Cardiac septum (tissue), 1 donor: ENCODE measurements at places on chromosomes 11 and 22.

DNA sequence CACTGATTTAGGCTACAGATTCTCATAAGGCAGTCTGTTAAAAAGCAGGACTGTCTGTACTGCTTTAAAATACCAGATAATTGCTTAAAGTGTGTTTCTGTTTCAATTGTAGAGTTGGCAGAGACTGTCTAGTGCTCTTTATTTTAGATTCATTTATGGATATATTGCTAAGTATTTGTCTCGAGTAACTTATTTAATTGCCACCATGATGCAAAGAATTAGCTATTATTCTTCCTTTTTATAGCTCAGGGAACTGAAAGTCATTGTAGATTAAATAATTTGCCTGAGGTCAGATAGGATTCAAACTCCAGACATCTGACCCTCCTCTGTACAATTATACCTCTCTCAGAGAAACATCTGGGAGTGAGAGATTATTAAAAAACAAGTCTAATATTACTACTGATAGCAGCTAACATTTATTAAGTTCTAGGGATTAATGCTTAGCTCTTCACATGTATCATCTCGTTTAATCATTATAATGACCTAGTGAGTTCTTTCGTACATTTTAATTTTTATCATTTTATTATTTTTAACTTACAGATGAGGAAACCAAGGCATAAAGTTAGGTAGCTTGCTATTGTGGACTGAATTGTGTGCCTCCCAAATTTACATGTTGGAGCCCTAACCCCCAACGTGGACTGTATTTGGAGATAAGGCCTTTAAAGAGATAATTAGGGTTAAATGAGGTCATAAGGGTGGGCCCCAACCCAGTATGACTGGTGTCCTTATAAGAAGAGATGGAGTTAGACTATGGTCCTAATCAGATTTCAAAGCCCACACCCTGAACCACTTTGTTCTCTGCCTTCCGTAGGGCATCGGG is 19.7 kb upstream of the RAG2 start:
- no peak for DNase-seq

- DNase-seq = no peak
These were observed 166.2 kb downstream of the OPCML start for GRCh38 chr11:133366147-133366546.

GRCh38 chr11:62104816-62105653 is 18.8 kb upstream of the INCENP start:
- no peak for DNase-seq

DNA sequence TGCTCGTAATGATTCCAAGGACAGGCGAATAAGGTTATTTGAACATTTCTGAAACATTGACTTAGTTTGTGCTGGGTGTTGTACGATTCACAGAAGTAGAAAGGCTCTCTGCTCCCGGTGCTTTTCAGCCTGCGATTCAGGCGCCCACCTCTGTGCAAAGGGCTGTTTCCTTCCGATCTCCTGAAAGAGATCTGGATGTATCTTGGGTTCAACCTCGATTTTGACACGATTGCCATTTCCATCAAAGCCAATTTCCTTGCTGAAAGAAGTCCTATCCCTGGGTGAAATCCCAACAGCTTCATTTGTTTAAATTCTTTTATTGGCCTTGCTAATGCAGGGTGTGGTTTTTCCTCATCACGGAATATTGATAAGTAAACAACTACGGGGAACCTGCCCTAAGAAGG is 1.1 kb upstream of the ZC3H12C start:
- DNase-seq = no peak

DNA sequence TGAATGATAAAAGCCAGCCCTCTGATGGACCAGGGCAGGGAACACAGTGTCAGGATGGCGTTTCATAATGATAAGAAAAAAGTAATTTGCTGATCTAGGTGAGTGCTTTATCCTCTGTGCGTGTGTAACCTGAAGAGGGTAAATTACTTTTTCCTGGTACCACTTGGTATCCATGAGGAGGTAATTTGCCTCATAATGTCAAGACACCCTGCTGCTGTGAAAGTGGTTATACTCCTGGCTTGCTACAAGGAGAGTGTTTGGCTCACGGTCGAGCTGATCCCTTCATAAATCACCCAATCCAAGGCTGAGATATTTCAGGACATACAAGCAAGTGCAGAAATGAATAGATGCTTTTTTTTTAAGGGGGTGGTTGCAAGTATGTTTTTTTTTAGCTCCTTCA is 207.2 kb upstream of the PGR start:
- no peak for DNase-seq

DNA sequence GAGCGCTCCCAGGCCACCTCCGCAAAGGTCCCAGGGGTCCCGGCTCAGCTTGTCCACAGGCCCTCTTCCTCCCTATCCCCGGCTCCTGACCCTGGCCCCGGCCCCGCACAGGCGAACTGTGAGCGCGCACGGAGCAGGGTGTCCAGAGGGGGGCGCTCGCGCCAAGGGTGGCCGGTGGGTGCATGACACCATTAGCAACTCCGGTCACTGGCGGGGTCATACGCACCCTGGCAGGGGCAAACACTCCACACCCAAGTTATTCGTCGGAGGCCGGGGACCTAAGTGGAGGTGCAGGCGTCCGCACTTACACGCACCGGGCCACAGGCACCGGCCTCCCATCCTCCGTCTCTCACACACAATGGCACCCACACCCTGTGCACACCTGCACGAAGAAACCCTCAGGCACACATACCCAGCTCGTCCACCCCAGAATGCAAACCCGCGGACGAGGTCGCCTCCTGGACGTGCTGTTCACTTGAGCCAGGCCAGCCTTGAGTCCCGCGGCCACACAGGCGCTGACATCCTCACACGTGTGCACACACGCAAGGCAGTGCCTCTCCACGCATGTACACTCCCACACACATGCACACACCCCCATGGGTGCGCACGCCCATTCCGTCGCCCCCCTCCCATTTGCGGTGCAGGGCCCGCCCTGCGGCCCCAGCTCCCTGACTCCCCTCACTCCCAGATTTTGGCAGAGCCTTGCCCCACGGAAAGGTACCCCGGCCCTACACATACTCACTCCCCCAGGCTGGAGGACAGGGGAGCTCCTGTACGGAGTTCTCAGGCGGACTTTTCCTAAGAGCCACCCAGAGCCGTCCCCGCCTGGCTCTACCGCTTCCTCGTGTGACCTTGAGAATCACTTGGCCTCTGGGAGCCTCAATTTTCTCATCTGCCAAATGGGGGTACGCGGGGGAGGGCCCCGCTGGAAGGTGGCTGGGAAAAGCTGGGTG is at the start of gene RASGRP2:
TSS of gene RASGRP2 (minus strand) at position 552 of the 953 bp plus-strand sequence. CDS start 1,276 bp downstream, outside the sequence.
- DNase-seq = peak; percentile 97

DNA sequence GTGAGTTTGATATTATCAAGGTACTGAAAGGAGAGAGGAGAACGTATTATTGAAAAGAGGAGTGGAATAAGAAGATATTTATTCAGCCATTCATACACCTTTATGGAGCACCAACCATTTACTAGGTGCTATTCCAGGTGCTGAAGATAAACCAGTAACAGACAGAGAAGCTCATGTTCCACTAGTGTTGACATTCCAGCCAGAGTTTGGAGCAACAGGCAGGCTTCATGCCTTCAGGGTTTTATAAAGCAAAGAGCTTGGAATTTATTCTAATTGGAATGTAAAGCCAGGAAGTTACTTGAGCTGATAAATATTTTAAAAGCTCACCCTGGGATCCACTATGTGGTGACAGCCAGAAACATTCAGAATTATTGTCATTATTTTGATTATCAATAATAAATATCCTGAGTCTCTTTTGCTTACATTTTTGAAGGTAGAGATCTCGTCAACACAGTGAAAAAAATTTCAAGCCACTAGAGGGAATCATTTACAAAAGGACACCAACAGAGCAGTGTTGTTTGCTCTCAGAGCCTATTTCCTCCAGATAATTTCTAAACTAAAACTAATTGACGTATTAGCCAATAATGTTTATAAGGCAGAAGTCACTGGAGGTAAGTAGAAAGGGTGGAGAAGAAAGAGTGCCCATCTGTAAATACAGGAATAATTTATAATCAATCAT is 172.0 kb downstream of the KCNA4 start:
- DNase-seq = no peak

GRCh38 chr11:36492724-36493304 is 17.3 kb downstream of the TRAF6 start:
- no peak for DNase-seq

GRCh38 chr22:44249376-44250147 is 63.2 kb downstream of the SHISAL1 start:
- no peak for DNase-seq

DNA sequence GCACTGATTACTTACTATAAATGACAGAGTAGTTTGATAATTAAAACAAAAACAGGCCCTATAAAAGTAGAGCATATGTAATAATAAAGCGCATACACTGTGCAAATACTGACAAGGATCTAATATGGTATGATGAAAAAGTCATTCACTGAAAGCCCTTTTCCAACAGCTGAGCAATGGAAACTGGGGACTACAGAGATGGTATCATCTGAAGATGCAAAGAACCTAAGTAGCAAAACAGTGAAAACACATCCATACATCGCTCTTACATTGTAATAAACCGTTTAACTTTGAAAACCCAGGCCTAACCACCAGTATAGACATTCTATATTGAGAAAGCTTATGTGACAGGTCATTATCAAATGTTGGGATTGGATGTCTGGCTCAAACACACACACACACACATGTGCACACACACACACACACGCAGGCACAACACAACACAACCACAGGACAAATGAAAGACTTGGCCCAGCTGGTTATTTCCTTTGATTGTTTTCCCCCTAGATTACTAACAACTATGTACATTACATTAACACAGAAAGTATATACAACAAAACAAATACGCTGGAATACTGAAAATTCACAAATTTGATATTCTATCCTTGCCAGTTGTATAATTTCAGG is 119.5 kb downstream of the APOL5 start:
- DNase-seq = no peak

- no peak for DNase-seq
These were observed 11.3 kb downstream of the P2RY2 start for GRCh38 chr11:73229321-73229895.

DNA sequence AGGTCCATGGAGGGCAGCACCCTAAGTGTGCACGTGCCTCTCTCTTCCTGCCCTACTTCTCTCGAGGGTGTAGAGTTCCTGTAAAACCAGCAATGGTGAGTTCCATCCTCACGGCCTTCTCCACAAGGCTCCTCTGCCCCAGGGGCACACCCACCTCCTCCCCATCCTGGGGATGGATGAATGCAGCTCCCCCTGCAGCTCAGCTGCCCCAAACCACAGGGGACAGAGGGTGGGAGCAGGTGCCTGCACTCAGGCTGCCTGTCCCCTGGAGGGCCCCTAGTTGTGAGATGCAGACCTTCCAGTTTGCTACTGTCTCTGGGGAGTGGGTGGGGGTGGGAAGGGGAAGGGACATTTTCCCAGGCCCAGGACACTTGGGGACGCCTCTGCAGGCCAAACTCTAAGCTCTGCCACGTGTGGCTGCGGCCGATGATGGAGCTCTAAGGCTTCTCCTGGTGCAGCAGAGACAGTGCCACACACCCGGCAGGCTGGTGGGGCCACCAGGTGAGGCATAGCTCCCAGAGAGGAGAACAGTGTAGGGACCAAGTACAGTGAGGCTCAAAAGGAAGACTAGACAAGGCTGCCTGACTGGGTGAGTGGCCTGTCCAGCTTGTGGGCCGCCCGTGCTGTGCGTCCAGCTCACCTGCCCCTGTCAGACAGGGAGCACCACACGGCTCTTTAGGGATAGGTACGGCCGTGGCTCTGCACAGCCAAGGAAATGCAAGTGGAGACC is 540.9 kb downstream of the TBC1D22A start:
- peak; percentile 53 for DNase-seq

GRCh38 chr11:27976262-27976661 is 131.7 kb downstream of the KIF18A start:
- DNase-seq = no peak

DNA sequence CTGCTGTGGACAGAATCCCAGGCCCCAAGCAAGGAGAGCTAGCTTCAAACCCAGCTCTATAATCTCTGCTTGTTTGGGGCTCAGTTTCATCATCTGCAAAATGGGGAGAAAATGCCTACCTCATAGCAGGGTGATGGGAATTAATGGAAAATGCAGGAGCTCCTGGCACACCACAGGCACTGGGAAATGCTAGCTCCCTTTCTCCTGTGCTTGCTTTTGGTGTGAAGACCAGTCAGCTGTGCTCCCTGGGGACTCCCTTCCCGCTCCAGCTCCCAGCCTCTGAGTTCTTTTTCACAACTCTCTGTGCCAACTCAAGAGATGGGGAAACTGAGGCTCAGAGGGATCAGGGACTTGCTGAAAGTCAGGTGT is 8.2 kb upstream of the SERPINH1 start:
- no peak for DNase-seq

GRCh38 chr11:77071077-77071476 is 4.3 kb downstream of the CAPN5 start:
- DNase-seq = peak; percentile 53

DNA sequence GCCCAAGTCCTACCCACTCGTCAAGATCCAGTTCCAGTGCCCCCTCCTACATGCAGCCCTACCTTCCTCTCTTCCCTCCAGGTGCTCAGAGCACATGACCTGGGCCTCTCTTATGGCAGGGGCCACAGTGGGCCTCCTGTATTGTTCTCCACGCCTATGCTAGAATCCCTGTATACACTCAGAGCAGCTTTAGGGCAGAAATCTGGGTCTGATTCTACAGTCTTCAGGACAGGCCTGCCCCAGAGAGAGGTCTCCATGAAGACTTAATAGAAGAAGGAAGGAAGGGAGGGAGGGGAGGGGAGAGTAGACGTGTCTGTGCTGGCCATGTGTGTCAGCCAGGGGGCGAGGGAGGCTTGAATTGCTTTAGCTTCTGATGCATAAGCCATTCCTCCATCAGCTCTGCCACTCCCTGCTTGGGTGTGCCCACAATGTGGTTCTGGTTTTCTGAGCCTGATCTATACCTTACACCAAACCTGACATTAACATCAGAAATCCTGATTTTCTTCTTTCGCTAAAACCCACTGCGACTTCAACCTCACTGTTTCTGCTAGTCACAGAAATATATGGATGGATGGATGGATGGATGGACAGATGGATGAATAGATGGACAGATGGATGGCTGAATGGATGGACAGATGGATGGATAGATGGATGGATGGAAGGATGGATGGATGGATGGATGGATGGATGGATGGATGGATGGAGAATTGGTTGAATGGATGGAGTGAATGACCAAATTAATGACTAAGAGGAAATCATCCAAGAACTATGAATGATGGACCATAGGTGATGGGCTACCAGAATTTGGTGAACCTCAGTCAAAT is 56.6 kb upstream of the PRDM11 start:
- DNase-seq = no peak

DNA sequence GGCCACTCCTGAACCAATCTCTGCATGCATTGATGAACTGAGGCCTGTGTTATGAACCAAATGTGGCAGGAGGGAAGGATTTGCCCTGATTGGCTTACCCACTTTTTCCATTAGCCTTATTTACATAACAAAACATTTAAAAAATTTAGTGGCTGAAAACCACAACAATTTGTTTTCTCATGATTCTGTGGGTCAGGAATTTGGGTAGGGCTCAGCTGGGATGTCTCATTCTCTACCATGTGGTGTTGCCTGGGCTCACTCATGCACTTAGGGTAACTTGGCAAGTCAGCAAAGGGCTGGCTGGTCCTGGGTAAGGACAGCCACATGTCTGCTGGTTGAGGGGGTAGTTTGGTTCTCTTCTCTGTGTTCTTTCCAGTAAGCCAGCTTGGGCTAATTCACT is 35.1 kb upstream of the CYP2R1 start:
- DNase-seq = no peak
